Natural killer cell treated with Interleukin-12 subunit alpha and Interleukin-12 subunit beta and Interleukin-15 and Interleukin-18, amount 100 ng/mL, for 72 hours (primary cell): ENCODE measurements at places on chromosomes 4 and X. TPM values are rescaled to one million over a fixed set of nuclear protein-coding genes. Genes with fewer than 3 reads are reported as not detected.

GRCh38 chr4:146545102-146545501 is 23.4 kb upstream of the SLC10A7 start:
- H3K4me3 ChIP-seq = no peak overlapping the region
- H3K4me1 ChIP-seq = no peaks in the 10 kb centered on the region
- H3K36me3 ChIP-seq = peaks cover 24% of the 10 kb centered on the region
- no peak for DNase-seq
- H3K27ac ChIP-seq = no peak overlapping the region
- peaks cover 22% of the 10 kb centered on the region for H3K27me3 ChIP-seq

The GAGE12H gene
- not detected for total RNA-seq

DNA sequence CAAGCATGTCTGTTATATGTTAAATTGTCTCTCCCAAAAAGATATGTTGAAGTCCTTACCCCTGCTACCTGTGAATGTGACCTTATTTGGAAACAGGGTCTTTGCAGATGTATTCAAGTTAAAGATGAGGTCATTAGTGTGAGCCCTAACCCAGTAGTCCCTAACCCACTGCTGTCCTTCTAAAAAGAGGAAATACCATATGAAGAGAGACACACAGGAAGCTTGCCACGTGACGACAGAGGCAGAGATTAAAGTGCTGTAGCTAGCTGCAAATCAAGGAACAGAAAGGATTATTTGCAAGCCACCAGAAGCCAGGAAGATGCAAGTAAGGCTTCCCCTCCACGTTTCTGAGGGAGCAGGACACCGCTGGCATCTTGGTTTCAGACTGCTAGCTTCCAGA is 150.1 kb downstream of the HNRNPD start:
- no peaks in the 10 kb centered on the region for H3K36me3 ChIP-seq
- H3K4me3 ChIP-seq = no peak overlapping the region
- H3K27me3 ChIP-seq = peaks cover 7% of the 10 kb centered on the region
- no peak overlapping the region for H3K27ac ChIP-seq
- no peak for DNase-seq
- H3K4me1 ChIP-seq = peaks cover 5% of the 10 kb centered on the region

GRCh38 chrX:9153300-9153699 is 119.4 kb upstream of the FAM9B start:
- no peak overlapping the region for H3K27ac ChIP-seq
- H3K4me1 ChIP-seq = peaks cover 6% of the 10 kb centered on the region
- no peak for DNase-seq
- H3K36me3 ChIP-seq = peaks cover 5% of the 10 kb centered on the region

DNA sequence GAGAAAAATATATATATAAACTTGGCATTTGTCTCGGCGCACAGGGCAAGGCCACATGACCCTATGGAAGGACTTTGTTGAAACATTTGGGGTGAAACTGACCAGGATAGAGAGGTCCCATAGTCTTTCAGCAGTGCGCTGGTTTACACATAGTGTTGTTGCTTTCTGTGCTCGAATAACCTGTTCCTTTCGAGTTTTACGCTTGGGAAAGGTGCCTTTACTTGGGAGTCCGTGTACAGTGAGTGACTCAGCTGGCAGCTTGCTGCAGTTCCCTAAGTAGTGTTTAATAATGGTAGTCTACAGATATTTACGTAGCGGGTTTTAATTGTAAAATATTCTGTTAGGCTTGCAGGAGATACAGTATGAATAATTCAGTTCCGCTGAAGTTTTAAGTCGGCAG is 578 bp downstream of the APOOL start:
- no peaks in the 10 kb centered on the region for H3K36me3 ChIP-seq
- peaks cover 8% of the 10 kb centered on the region for H3K27me3 ChIP-seq
- H3K4me3 ChIP-seq = peak overlapping the region; percentile 81
- DNase-seq = no peak
- peak overlapping the region; percentile 57 for H3K27ac ChIP-seq
- peaks cover 6% of the 10 kb centered on the region for H3K4me1 ChIP-seq

GRCh38 chr4:60396341-60397049 is 803.6 kb upstream of the ADGRL3 start:
- no peak overlapping the region for H3K4me3 ChIP-seq
- no peaks in the 10 kb centered on the region for H3K27me3 ChIP-seq
- H3K36me3 ChIP-seq = peaks cover 13% of the 10 kb centered on the region

The CCKAR gene
- not detected for total RNA-seq

GRCh38 chr4:145423017-145423708 is 58.5 kb upstream of the SMAD1 start:
- DNase-seq = no peak
- H3K27me3 ChIP-seq = peaks cover 21% of the 10 kb centered on the region
- no peaks in the 10 kb centered on the region for H3K4me1 ChIP-seq
- no peak overlapping the region for H3K4me3 ChIP-seq

GRCh38 chrX:28670074-28670473 is 82.8 kb downstream of the IL1RAPL1 start:
- no peaks in the 10 kb centered on the region for H3K27me3 ChIP-seq
- DNase-seq = no peak
- no peak overlapping the region for H3K4me3 ChIP-seq
- no peaks in the 10 kb centered on the region for H3K4me1 ChIP-seq
- no peaks in the 10 kb centered on the region for H3K36me3 ChIP-seq

- peak; percentile 70 for DNase-seq
- H3K4me3 ChIP-seq = peak overlapping the region; percentile 72
- peaks cover 21% of the 10 kb centered on the region for H3K27me3 ChIP-seq
- H3K36me3 ChIP-seq = no peaks in the 10 kb centered on the region
- peaks cover 9% of the 10 kb centered on the region for H3K4me1 ChIP-seq
Measured at GRCh38 chr4:139734875-139735380, 69.3 kb downstream of the MGST2 start.

- peaks cover 7% of the 10 kb centered on the region for H3K4me1 ChIP-seq
- no peak overlapping the region for H3K27ac ChIP-seq
- no peak overlapping the region for H3K4me3 ChIP-seq
- H3K36me3 ChIP-seq = no peaks in the 10 kb centered on the region
Measured at GRCh38 chrX:103733017-103733416, 22.3 kb downstream of the TMEM31 start.

- no peak overlapping the region for H3K4me3 ChIP-seq
- peaks cover 5% of the 10 kb centered on the region for H3K4me1 ChIP-seq
- H3K36me3 ChIP-seq = peaks cover 5% of the 10 kb centered on the region
- peaks cover 24% of the 10 kb centered on the region for H3K27me3 ChIP-seq
- DNase-seq = no peak
- H3K27ac ChIP-seq = no peak overlapping the region
Measured at GRCh38 chrX:68177542-68177941, 255.8 kb downstream of the OPHN1 start.

GRCh38 chrX:119997570-119997969 is 54.0 kb upstream of the NKAP start:
- no peaks in the 10 kb centered on the region for H3K36me3 ChIP-seq
- no peak for DNase-seq
- no peak overlapping the region for H3K4me3 ChIP-seq
- peaks cover 41% of the 10 kb centered on the region for H3K27me3 ChIP-seq
- peaks cover 10% of the 10 kb centered on the region for H3K4me1 ChIP-seq
- H3K27ac ChIP-seq = no peak overlapping the region

The HSPA4L gene
- total RNA-seq = 10.4 TPM

The GLRB gene
- not detected for total RNA-seq

GRCh38 chr4:72351521-72351920 is 217.5 kb downstream of the ADAMTS3 start:
- no peaks in the 10 kb centered on the region for H3K4me1 ChIP-seq
- no peak overlapping the region for H3K27ac ChIP-seq
- no peaks in the 10 kb centered on the region for H3K27me3 ChIP-seq
- DNase-seq = no peak
- H3K36me3 ChIP-seq = no peaks in the 10 kb centered on the region

- peaks cover 13% of the 10 kb centered on the region for H3K27me3 ChIP-seq
- no peak for DNase-seq
- no peak overlapping the region for H3K4me3 ChIP-seq
- no peaks in the 10 kb centered on the region for H3K36me3 ChIP-seq
Measured at GRCh38 chrX:110414273-110414672, 55.6 kb downstream of the RTL9 start.

DNA sequence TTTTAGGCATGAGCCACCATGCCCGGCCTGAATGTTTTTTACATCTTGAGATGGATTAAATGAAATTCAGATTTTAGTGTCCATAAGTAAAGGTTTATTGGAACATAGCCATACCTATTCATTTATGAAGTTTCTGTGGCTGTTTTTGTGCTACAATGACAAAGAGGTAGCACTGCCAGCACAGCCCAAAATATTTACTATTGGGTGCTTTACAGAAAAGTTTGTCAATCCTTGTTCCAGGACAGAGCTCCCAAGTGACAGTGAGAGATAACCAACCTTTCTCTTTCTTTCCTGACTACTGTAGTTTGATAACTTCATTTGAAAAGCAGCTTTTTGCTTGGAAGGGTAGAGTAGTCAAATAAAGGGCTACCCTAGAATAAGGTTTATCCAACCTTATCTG is 116.2 kb downstream of the CAMK2D start:
- H3K27me3 ChIP-seq = no peaks in the 10 kb centered on the region
- no peak for DNase-seq
- no peak overlapping the region for H3K4me3 ChIP-seq
- H3K36me3 ChIP-seq = no peaks in the 10 kb centered on the region

GRCh38 chrX:50492720-50493119 is 22.1 kb upstream of the DGKK start:
- no peak overlapping the region for H3K27ac ChIP-seq
- H3K4me1 ChIP-seq = no peaks in the 10 kb centered on the region
- H3K4me3 ChIP-seq = no peak overlapping the region
- H3K36me3 ChIP-seq = peaks cover 8% of the 10 kb centered on the region
- peaks cover 18% of the 10 kb centered on the region for H3K27me3 ChIP-seq
- DNase-seq = no peak

GRCh38 chr4:78552389-78553042 is 946 bp downstream of the ANXA3 start:
- H3K36me3 ChIP-seq = no peaks in the 10 kb centered on the region
- peaks cover 23% of the 10 kb centered on the region for H3K27me3 ChIP-seq
- H3K4me1 ChIP-seq = peaks cover 6% of the 10 kb centered on the region
- H3K27ac ChIP-seq = peak overlapping the region; percentile 74
- peak overlapping the region; percentile 30 for H3K4me3 ChIP-seq

DNA sequence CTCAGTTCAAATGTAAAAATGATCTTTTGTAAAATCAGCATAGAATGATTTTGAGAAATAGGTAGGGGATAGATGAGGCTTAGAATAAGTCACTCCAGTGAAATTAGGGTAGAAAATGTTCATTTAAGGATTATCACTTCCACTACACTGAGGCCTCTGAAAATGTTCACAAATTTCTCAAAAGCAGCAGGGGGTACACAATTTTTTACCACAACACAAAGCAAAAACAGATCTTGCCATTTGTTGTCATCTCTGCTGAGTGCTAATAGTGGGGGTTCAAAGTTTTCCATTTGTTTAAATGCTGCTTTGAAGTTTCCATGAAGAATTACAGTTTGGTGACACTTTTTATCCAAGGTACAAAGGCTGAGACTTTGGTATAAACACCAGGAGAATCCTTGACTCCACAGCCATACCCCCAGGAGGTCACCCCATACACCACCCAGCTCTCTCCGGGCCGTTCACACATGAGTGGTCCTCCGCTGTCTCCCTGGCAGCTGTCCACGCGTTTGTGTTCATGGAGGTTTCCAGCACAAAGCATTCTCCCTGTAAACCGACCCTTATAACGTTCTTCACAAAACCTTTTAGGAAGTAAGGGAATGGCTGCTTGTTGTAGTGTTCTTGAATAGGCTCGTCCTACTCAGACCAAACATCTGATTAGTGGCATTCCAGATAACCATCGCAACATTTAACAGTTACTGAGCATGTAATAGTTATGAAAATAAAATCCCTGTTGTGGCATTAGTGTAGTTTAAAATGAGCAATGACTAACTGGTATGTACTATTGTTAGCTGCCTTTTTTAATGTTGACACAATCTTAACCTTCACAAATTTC is 71.0 kb downstream of the PRSS12 start:
- peaks cover 20% of the 10 kb centered on the region for H3K36me3 ChIP-seq
- H3K4me1 ChIP-seq = peaks cover 28% of the 10 kb centered on the region

The YY2 gene
- 2.0 TPM for total RNA-seq

The TCEAL6 gene
- total RNA-seq = not detected

The ABCE1 gene
- total RNA-seq = 119 TPM

GRCh38 chr4:14178421-14178820 is 550.9 kb upstream of the BOD1L1 start:
- peak overlapping the region; percentile 75 for H3K27ac ChIP-seq
- no peaks in the 10 kb centered on the region for H3K27me3 ChIP-seq
- no peak for DNase-seq
- peaks cover 9% of the 10 kb centered on the region for H3K4me1 ChIP-seq
- H3K4me3 ChIP-seq = peak overlapping the region; percentile 14

The FAM184B gene
- total RNA-seq = not detected

DNA sequence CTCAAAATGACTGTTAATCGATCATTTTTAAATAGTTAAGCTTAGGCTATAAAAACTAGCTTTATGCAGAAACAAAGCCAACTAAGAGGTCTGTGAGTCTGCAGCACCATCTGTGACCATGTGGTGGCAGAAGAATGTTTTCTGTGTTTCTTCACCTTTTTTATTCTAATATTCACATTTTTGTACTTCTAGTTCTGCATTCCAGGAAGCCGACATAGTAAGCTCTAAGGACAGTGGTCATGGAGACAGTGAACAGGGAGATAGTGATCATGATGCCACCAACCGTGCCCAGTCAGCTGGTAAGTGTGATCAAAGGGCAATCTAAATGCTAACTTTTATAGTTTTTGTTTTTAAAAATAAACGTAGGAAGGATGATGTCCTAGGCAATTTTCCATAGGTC is 5.6 kb downstream of the PCDH10 start:
- H3K27ac ChIP-seq = no peak overlapping the region
- H3K4me3 ChIP-seq = no peak overlapping the region
- H3K27me3 ChIP-seq = peaks cover 14% of the 10 kb centered on the region
- peaks cover 4% of the 10 kb centered on the region for H3K4me1 ChIP-seq
- DNase-seq = no peak
- peaks cover 10% of the 10 kb centered on the region for H3K36me3 ChIP-seq

- H3K4me3 ChIP-seq = no peak overlapping the region
- peaks cover 13% of the 10 kb centered on the region for H3K36me3 ChIP-seq
- DNase-seq = no peak
- no peak overlapping the region for H3K27ac ChIP-seq
- no peaks in the 10 kb centered on the region for H3K27me3 ChIP-seq
Measured at GRCh38 chr4:61011051-61011450, 189.1 kb upstream of the ADGRL3 start.

The RBM46 gene
- not detected for total RNA-seq

DNA sequence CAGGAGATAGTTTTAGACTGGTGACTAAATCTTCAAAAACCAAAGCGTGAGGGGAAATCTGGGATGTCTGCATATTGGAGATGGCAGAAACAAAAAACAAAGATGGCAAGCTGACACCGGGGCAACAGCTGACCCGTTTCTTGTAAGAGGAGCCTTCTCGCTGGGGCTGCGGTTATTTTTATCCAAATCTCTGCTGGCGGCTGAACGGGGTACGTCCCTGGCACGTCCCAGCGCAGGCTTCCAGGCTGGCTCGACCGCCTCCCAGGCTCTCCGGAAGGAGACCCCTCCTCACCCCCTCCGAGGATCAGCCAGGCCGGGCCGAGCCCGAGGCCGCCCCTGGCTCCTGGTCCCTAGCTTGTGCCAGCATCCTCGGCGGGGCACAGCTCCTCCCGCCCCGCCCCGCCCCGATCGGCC is 403 bp downstream of the SGCB start:
- peak; percentile 61 for DNase-seq
- peak overlapping the region; percentile 49 for H3K27ac ChIP-seq
- peak overlapping the region; percentile 91 for H3K4me3 ChIP-seq
- H3K36me3 ChIP-seq = peaks cover 5% of the 10 kb centered on the region
- peaks cover 55% of the 10 kb centered on the region for H3K27me3 ChIP-seq
- H3K4me1 ChIP-seq = peaks cover 12% of the 10 kb centered on the region

- no peak overlapping the region for H3K27ac ChIP-seq
- DNase-seq = no peak
- H3K36me3 ChIP-seq = no peaks in the 10 kb centered on the region
- H3K27me3 ChIP-seq = peaks cover 17% of the 10 kb centered on the region
Measured at GRCh38 chr4:6426571-6427438, 45.6 kb downstream of the PPP2R2C start.

The GABRE gene
- total RNA-seq = not detected

GRCh38 chrX:78886550-78886949 is 58.6 kb upstream of the P2RY10 start:
- no peaks in the 10 kb centered on the region for H3K36me3 ChIP-seq
- peaks cover 13% of the 10 kb centered on the region for H3K27me3 ChIP-seq
- no peak for DNase-seq
- peaks cover 12% of the 10 kb centered on the region for H3K4me1 ChIP-seq
- H3K4me3 ChIP-seq = no peak overlapping the region
